Activated T-helper 1 cell treated with anti-CD3 and anti-CD28 coated beads, Interleukin-2, amount 50 U/mL, for 16 hours (primary cell): ENCODE measurements at places on chromosomes 4 and X.

GRCh38 chrX:154890990-154891639 is 5.0 kb downstream of the F8A1 start:
- no peak for DNase-seq

DNA sequence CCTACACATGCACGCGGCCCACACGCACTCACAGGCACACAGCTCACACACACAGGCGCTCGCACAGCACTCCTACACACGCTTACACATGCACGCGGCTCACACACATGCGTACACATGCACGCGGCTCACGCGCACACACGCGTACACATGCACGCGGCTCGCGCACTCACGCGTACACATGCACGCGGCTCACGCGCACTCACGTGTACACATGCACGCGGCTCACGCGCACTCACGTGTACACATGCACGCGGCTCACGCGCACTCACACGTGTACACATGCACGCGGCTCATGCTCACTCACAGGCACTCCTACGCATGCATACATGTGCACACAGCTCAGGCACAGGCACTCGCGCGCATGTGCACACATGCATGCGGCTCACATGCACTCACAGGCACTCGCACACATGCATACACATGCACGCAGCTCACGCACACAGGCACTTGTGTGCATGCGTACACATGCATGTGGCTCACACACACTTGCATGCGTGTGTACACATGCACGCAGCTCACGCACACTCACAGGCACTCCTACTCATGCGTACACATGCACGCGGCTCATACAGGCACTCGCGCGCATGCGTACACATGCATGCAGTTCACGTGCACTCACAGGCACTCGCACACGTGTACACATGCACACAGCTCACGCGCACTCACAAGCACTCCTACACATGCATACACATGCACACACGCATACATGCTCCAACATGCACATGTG is 44.9 kb downstream of the GAK start:
- no peak for DNase-seq

DNA sequence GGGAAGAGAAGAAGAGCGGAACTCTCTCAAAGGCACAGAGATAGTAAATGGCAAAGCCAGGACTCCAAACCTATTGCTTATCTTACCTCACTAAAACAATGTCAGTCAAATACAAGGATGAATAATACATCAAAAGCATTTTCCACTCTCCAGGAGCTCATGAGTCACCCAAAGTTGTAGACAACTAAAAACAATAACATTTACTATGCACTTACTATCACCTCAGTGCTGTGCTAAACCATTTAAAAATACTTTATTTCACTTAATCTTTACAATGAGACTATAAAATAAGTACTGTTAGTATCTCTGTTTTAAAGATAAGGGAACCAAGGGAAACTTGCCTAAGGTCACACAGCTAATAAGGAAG is 163.2 kb upstream of the SPANXC start:
- DNase-seq: no peak

GRCh38 chr4:159977907-159978617 is 875.2 kb downstream of the RAPGEF2 start:
- DNase-seq: no peak
